ENCODE measurements at places on chromosomes 4 and X.

DNA sequence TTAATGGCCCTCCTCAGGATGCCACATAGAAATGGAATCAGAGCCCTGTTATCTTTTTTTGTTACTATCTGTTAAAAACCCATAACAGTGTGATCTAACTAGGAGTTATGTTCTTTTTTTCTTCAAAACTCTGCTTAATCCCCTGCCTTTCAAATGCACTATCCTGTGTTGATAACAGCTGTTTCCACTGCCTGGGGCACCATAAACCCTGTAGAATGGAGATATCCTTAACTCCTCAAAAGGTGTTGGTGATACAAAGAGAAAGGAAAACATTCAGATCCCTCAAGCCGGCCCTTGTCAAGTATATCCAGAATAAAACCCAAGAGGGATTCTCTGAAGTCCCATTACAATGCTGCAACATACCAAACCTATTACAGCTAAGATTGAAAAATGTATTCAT lies 108.6 kb downstream of the ACTRT1 start:
- DNase-seq = no peak

DNA sequence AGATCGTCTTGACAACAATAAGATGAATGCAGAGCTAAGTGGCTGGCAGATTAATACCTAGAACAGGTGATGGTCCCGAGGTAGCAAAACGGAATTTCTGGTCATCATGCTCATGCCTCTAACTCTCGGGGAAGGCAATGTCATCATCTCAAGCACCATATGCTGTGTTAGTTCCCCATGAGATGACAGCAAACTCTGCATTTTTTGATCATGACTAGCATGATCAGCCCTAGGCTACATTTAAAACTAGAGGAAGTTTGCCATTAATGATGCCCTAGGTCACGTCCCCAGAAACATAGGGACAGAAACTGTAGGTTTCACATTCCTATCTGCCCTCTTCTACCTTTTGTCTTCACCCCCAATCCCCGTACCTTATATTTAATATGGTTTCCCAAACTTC lies 11.6 kb downstream of the LPAR4 start:
- no peak for DNase-seq

DNA sequence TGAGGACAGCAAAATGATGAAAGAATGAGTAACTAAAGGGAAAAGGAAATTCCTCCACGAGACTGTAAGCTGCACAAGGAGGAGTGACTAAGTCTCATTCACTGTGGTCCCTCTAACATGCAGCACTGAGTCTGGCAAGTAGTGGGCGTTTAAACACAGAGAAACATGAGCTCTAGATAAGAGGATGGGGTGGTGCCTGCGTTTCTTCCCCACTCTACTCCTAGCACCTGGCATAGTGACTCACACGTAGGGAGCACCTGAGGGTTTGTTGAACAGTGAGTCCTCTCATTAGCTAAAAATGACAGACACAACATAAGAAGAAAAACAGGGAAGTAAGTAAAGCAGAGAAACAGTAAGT lies 105.8 kb upstream of the CBR4 start:
- no peak for DNase-seq

- no peak for DNase-seq
These were observed 713.8 kb downstream of the RAB28 start for GRCh38 chr4:12770351-12770750.

DNA sequence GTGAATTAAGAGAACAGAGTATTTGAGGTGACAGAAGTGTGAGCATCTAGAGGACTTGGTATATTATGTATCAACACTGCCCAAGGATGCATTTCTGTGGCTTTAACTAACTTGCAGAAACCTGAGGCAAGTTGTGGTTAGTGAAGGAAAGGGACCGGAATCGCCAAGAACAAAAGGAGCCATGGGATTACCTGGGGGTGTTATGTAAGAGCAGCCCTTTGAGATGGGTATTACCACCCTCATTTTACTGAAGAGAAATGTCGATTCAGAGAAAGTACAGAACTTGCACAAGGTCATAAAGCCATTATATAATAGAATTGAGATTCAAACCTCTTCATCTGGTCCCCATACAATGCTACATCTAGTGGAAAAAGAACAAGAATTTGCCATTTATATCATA lies 14.3 kb downstream of the TENM3 start:
- DNase-seq = no peak

All from spleen (tissue), 13 donors.